ENCODE measurements at places on chromosomes 3 and 15.
A peak's percentile ranks its signal among the peaks of the same experiment; 100 is the strongest.

- DNase-seq = no peak
Measured at GRCh38 chr15:69104050-69104750, 56.2 kb upstream of the GLCE start.

GRCh38 chr15:67831363-67831762 lies 6.1 kb downstream of the SKOR1 start:
- DNase-seq = no peak

DNA sequence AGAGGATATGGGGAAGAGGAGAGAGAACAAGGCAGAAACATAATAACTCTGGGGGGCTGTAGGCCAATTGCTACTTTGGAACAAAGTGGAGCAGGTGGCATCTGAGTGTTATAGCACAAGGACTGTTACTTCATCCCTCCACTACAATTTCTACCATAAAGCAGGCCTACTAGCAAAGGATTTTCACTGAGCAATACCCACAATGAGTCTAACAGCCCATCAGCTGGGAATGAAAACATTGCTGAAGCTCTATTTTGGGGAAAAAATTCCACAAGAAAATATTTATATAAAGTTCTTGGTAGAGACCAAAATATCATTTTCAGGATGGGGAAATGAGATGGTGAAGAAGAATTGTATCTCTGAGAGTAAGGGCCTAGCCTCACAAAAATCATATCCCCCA lies 3.6 kb upstream of the SHC4 start:
- no peak for DNase-seq

DNA sequence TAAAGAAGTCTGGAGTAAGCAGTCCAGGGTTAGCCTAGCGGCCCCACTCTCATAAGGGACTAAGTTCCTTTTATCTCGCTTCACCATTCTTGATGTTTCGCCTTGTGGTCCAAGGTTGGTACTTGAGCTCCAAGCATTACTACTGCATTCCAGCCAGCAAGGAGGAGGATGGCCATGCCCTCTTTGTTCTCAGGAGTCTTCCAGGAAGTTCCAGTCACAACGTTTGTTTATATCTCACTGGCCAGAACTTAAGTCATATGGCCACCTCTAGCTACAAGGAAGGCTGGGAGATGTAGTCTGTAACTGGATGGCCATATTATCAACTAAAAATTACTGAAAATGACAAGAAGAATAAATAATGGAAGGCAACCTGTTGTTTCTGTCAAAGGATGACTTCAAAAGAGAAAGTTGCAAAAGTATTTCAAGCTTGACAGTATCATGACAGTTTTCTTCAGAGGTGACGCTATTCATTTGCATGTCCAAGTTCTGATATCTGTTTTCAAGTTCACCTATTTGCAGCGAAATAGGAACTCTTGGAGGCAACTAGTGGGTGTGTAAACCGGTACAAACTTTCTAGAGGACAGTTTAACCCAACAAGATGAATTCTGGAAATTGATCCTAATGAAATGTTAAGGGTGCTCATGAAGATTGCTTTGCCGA lies 118.6 kb downstream of the PGPEP1L start:
- DNase-seq = no peak

GRCh38 chr15:31376511-31376910 lies 49.9 kb downstream of the KLF13 start:
- no peak for DNase-seq

GRCh38 chr3:31439890-31440750 lies 92.6 kb upstream of the STT3B start:
- DNase-seq = no peak

GRCh38 chr3:5888851-5889250 lies 701.3 kb downstream of the EDEM1 start:
- no peak for DNase-seq

- no peak for DNase-seq
Measured at GRCh38 chr3:37535526-37536432, 325.9 kb upstream of the CTDSPL start.

DNA sequence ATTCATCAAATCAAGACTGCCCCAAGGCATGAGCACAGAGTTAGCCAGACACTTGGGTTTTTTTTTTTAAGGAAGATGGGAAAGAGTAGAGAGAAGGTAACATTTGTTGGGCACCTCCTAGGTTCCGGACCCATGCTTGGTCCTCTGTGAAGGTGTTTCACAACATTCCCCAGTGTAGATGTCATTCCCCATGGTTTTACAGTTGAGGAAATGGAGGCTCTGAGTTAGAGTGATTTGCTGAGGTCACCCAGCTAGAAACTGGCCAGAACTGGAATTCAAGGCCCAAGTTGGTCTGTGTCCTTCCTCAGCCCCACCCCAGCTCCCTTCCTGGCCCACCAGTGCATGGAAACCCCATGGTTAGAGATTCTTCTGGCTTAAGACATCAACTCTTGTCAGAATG lies 19.9 kb downstream of the WNT7A start:
- no peak for DNase-seq

DNA sequence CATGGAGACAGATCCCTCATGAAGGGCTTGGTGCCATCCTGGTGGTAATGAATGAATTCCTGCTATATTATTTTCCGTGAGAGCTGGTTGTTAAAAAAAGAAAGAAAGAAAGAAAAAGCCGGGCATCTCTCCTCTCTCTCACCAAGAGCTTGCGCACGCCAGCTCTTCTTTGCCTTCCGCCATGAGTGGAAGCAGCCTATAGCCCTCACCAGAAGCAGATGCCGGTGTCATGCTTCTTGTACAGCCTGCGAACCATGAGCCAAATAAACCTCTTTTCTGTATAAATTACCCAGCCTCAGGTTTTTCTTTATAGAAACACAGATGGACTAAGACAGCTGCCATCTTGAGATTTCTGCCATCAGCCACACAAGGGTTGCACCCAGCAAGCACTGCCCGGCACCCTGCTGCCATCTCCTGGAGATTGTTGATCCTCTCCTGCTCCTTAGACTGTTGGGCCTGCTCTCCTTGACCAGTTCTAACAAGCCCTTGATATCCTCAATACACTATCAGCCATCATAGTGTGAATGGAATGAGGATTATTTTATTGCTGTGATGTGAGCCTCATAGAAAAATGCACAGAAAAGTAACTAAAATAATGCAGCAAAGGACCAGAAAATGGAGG lies 3.5 kb upstream of the AHSG start:
- DNase-seq = no peak

GRCh38 chr15:27576576-27576975 lies 522.5 kb downstream of the OCA2 start:
- no peak for DNase-seq

DNA sequence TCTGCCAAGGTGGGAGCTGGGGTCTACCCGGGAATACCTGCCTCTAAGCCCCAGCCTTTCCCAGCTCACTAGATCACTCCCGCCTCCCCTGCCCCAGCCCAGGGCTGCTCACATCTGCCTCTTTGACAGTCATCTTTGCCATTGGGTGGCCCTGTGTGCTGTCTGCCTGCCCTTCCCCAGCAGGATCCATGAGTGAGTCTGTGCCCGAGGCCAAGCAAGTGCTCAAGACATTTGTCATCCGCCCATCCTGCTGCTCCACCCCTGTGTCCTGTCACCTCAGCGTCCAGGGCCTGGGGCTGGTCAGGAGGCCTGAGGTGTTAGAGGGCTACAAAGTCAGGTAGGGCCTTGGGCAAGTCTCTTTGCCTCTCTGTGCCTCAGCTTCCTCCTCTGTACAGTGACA lies 89.4 kb downstream of the LSM3 start:
- DNase-seq = no peak

DNA sequence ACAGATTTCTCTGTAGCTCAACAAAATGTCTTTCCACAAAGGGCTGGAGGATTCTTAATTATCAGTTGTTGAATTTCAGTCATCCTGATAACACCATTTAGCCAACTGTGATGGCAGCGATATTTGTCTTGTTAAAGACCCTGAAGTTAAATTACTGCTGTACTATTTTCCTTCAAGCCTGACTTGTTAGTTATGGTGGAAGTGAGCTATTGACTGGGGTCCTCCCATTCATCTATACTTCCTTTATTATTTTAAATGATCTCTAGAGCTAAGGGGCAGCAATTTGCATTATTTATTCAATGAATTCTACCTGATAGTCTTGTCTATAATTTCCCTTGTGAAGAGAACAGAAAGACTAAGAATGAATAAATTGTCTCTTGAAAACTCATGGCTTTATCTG lies 64.1 kb downstream of the RBMS3 start:
- DNase-seq = no peak

DNA sequence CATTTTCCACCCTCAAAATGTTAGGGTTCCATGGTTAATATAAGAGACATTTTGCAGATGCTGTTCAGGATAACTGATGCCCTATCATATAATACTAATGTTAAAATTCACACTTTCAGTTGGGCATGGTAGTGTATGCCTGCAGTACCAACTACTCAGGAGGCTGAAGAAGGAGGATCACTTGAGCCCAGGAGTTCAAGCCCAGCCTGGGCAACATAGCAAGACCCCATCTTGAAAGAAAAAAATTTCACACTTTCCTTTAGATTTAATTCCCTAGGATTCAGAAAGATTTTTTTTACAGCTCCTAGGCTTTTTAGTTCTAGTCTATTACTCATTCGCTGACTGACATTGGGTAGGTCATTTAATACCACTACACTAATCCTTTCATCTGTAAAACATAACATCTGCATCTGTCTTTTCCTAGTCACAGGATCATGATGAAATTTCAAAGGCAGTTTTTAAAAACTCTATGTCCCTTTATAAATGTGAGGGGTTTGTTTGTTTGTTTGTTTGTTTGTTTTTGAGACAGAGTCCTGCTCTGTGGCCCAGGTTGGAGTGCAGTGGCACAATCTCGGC lies 103.7 kb downstream of the MYO5A start:
- no peak for DNase-seq

DNA sequence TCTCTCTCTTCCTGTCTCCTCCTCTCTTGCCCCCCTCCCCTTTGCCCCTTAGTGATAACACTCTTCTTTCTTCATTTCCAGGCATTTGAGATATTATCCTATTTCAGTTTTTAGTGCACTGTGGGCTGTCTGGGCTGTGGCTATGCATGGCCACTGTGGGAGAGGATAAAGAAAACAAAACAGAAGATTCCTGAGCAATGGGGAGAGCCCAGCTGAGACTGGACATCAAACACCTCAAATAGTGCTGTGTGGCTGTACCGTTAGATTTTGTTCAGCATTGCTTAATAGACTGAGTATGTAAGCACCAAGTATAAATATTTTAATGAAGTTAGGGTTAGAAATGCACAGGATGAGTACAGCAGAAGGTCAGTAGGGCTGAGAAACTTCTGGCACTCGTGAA lies 7.9 kb upstream of the GBE1 start:
- DNase-seq = no peak

GRCh38 chr15:60784483-60785254 lies 305.7 kb upstream of the ICE2 start:
- DNase-seq = no peak

DNA sequence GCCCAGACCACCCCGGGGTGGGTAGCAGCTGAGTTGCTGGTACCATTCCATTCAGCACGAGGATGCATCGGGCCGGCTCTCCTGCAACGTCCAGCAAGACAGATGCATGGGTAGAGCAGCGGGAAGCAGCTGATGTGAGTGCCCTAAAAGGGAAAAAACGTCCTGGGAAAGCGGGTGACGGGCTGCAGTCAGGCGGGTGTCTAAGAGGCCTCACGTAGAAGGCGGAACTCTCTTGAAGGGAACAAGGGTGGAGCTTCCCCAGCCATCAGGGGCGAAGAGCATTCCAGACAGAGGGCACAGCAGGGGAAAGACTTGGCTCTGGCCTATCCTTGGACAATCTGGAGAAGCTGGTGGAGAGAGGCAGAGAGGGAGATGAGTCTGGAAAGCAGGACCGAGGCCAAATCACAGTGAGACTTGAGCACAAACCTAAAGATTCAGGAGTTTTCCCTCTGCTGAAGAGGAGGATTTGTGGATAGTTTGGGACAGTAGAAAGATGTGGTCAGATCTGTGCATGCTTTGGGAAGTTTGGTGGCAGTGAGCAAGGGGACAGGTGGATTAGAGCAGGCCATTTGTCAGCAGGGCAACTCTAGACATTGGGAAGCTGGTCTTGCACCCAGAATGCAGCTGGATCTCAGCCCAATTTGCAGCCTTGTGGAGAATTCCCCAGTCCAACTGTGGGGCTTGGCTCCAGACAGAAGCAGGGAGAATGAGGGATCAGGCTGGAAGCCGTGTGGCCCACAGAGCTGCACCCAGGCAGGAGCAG lies 70.7 kb downstream of the SEMA5B start:
- no peak for DNase-seq

GRCh38 chr3:108489776-108490175 lies 20.6 kb downstream of the MYH15 start:
- peak; percentile 2 for DNase-seq

- no peak for DNase-seq
Measured at GRCh38 chr3:172903642-172904320, 153.3 kb downstream of the ECT2 start.

GRCh38 chr15:68423359-68424296 lies 8.3 kb downstream of the ITGA11 start:
- no peak for DNase-seq

DNA sequence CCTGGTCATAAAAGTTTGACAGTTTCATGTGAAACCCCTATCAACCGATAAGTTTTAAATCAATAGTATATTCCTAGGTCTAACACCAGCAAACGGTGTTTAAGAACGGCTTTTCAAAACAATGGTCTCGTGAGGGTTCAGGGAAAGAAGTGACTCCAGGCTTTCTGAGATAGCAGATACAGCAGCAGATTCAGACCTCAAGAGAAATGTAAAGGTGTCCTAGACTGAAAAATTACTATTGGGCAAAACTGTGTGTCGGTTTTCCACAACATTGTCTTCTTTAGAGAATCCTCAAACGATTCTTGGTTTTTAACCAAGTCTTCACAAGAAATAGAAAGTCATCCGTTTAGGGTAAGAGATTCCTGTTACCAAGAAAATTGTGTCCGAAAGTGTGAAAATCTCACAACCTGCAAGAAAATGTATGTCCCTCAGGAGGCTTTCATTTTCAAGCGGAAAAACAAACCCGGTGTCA lies 1.2 kb downstream of the SETD2 start:
- no peak for DNase-seq

DNA sequence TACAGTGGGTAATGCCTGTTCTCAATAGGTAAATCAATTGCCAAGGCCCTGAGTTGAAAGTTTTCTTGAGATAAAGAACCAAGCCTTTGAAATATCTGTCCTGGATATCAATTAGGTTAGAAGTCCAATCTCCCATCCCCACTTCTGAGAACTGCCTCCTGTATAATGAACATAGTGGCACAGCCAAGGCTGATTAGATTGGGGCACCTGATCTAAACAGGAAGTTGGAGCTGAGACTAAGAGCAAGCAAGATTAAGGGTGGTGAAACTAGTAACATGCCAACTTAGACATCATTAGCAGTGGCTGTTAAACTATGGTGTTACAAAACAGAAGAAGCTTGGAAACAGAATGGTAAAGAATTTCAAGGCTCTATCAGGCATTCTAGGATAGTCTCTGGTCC lies 137.7 kb upstream of the TMEM108 start:
- DNase-seq = no peak

GRCh38 chr15:29637555-29637954 lies 184.7 kb downstream of the TJP1 start:
- no peak for DNase-seq

GRCh38 chr3:75863130-75863529 lies 77.8 kb upstream of the ZNF717 start:
- no peak for DNase-seq

DNA sequence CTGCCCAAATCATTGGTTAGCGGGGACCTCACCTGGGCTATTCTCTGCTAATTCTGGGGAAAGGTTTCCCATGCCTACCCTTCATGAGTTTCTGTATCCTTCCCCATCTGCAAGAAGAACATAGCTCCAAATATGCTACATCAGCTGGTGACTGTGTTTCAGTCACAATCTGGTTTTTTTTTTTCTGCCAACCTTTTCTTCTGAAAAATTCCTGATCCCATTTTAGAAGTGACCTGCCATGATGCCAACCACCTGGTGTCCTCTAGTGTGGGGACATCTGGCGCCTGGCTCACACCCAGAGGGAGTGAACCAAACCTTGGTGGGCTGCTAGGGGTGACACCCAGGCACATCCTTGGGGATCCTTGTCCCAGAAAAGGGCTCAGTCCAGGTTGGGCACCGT lies 76.1 kb downstream of the CHRD start:
- no peak for DNase-seq
